Stimulated activated CD8-positive, alpha-beta memory T cell treated with anti-CD3 and anti-CD28 coated beads, Interleukin-2, amount 100 ng/mL, for 1 hour (primary cell): ENCODE measurements at places on chromosomes 6 and 20.

- DNase-seq = peak; percentile 28
These were observed 1.1 kb downstream of the CEBPB start for GRCh38 chr20:50191544-50192363.

DNA sequence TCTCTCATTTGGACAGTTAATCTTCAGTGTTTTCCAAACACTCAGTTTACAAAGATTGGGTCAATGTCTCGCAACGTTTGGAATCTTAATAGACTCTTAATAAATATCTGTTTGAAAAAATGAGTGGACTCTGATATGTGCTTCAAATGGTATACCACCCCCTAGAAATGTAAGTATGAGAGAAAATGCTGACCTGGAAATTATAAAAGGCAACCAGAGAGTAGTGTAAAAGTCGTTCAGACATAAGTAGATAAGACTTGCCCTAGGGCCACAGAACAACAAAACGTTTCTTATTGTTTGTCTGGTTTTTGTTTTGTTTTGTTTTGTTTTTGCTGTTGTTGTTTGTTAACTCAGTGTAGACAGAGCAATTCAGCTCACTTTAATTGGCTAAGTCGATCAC lies 97.4 kb upstream of the SPTLC3 start:
- DNase-seq = no peak

- no peak for DNase-seq
These were observed 9.3 kb downstream of the SLC2A4RG start for GRCh38 chr20:63748934-63749270.

GRCh38 chr6:81812401-81812800 lies 59.9 kb upstream of the TENT5A start:
- no peak for DNase-seq

- DNase-seq = no peak
These were observed 264.4 kb upstream of the SULF2 start for GRCh38 chr20:48049641-48050040.
